ENCODE measurements at places on chromosomes 1 and 21. TPM values are rescaled to one million over a fixed set of nuclear protein-coding genes. Genes with fewer than 3 reads are reported as not detected.

The RAD54L gene
- total RNA-seq: 8.5 TPM

The MX2 gene
- total RNA-seq: 13.2 TPM

The SPRR1B gene
- total RNA-seq: not detected

The S100A2 gene
- 41.3 TPM for total RNA-seq

The FBXO44 gene
- total RNA-seq: 18.5 TPM

The TMEM81 gene
- 1.3 TPM for total RNA-seq

The FAM78B gene
- 1.6 TPM for total RNA-seq

The GPR137B gene
- total RNA-seq: 10.3 TPM

The IL10RB gene
- 67.7 TPM for total RNA-seq

The CFHR2 gene
- total RNA-seq: not detected

The MPL gene
- total RNA-seq: not detected

The RNU1-1 gene
- 255 TPM for total RNA-seq

The GPR89A gene
- total RNA-seq: 37.8 TPM

The CLCA4 gene
- not detected for total RNA-seq

The GSTM3 gene
- 40.8 TPM for total RNA-seq

The RGS16 gene
- total RNA-seq: 23.4 TPM

The ZNF683 gene
- not detected for total RNA-seq

The KDF1 gene
- not detected for total RNA-seq

The PLA2G2F gene
- not detected for total RNA-seq

The LCE6A gene
- not detected for total RNA-seq

The S100A5 gene
- total RNA-seq: 1.1 TPM

The DYRK1A gene
- 59.0 TPM for total RNA-seq

The OR13G1 gene
- total RNA-seq: not detected

The TTC24 gene
- not detected for total RNA-seq

The AMY1B gene
- total RNA-seq: not detected

The CLDN19 gene
- not detected for total RNA-seq

The HUNK gene
- total RNA-seq: 1.2 TPM

The FOXD3 gene
- total RNA-seq: 0.17 TPM

The CLCA2 gene
- total RNA-seq: 0.22 TPM

The KCNA2 gene
- 0.02 TPM for total RNA-seq

The SGIP1 gene
- total RNA-seq: 0.34 TPM

The CD34 gene
- 0.76 TPM for total RNA-seq

The LINGO4 gene
- not detected for total RNA-seq

The PGLYRP4 gene
- not detected for total RNA-seq

The SLC1A7 gene
- not detected for total RNA-seq

The CFHR1 gene
- 0.22 TPM for total RNA-seq

The NFASC gene
- 33.3 TPM for total RNA-seq

The RORC gene
- total RNA-seq: 0.14 TPM

The OR2T29 gene
- not detected for total RNA-seq

The C1orf226 gene
- 2.9 TPM for total RNA-seq

The NT5C1A gene
- total RNA-seq: not detected

The ENTREP3 gene
- total RNA-seq: 11.4 TPM

The FMO2 gene
- total RNA-seq: not detected

The C1orf167 gene
- not detected for total RNA-seq

The CHI3L2 gene
- 2.5 TPM for total RNA-seq

The EXTL1 gene
- 0.17 TPM for total RNA-seq
